ENCODE measurements at places on chromosomes 13 and 19.
A peak's percentile ranks its signal among the peaks of the same experiment; 100 is the strongest.

- peak; percentile 85 for DNase-seq
Measured at GRCh38 chr13:80437231-80437630, 96.3 kb upstream of the SPRY2 start.

DNA sequence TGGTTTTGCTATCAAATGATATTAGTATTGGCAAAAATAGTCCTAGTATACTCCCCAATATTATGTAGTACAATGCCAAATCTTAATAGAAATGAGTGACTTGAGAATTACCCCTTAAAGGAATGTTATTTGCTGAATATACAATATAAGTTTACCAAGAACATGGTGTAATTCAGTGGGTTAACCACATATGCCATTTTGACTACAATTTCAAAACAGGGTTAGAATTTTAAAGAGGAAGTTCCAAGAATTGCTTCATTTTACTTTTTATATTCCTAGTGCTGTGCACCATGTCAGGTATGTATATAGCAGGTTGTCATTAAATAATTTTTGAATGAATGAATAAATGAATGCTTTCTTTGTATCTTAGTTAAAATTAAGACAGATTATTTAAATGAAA, 66.3 kb downstream of the LMO7 start:
- no peak for DNase-seq

- DNase-seq, result no peak
Measured at GRCh38 chr13:92137520-92137919, 739.1 kb downstream of the GPC5 start.

- no peak for DNase-seq
Measured at GRCh38 chr13:109509154-109509900, 277.1 kb downstream of the IRS2 start.

DNA sequence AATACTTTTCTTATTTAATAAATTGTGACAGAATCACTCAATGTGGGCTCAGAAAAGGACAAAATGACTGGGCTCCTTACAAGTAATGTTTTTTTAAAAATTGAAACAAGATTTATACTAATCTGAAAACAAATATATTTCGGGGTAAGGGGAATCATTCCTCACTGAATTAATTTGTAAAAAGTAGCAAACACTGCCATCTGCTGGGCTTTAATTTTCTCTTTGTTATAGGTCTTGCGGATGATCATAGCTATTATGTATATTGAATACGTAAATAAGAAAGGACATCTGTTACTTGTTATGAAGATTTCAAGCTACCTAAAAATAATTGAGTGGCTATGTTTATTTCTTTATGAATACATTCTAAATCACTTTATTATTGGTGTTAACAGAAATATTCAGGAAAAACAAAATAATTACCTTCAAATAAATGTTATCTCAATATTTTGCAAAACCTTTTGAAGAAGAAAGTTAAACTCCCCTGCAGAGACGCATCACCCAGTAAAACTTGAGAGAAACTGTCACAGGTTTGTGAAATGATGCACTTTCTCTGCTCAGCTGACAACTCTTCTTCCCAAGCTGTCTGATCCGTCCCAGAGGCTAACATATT, 17.8 kb upstream of the ENOX1 start:
- DNase-seq, result peak; percentile 92

DNA sequence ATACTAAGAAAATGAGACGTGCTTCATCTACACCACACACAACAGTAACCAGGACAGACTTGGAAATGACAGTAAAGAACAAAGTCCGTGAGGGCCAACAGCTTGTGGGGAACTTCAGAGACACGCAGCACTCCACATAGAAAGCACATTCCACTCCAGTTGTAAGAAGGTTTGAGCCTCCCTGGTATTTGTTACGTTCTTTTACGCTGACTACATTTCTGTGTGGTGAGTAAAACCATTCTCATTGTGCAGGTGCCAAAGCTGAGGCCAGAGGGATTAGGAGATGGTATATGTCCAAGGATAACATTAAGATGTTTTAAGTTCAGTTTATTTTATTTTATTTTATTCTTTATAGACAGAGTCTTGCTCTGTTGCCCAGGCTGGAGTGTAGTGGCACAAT, 1189.9 kb downstream of the UQCRFS1 start:
- DNase-seq, result no peak
